ENCODE measurements at places on chromosomes 12 and 14.

DNA sequence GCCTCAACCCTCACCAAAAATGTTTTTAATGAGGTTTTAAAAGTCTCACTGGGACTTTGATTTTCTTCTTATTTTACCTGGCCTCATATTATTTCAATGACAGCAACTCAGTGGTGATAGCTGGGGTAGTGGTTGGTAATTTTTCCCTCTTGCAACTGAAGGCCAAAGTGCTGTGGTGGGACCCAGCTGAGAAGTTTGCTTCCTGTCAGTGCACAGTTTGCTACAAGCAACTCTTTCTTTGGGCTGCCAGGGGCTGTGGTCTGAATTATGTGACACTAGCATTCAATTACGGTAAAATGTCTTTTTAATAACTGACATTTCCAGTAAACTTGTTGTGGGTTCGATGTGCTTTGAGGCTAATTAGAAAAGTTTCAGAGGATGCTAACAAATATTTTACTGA, 65.3 kb downstream of the IFNG start:
- DNase-seq = no peak

DNA sequence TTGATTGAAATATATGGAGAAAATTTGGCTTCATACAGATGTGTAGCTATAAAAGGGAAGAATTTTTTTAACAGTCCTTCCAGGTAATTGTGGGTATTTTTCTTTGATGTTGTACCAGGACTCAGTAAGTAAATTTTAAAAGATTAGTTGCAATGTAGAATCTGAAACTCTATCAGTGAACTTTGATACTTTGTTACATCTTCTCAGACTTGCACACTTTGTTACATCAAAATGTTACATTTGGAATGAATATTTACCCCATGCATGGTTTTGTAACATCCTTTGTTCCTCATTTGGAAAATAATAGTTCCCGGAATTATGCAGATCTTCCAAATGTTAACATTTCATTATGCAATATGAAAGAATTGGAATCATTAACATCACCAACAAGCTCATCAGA, 13.8 kb downstream of the MTHFD1 start:
- DNase-seq = no peak

DNA sequence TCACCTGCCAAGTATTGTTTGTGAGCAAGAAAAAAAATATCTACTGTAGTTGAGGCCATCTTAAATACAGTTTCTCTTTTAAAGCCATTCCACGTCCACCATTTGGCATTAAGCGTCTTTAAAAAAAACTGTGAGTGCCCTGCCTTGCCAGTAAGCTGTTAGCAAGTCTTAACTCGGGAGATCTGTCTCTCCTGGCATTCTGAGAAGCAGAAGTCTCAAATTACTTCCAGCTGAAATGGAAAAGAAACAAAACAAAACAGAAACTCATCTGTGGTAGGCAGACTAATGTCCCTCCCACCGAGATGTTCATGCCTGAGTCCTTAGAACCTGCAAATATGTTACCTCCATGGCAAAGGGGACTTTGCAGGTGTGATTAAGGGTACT, 126.2 kb downstream of the CRADD start:
- no peak for DNase-seq

- peak; percentile 53 for DNase-seq
Observed at GRCh38 chr12:7162691-7163114, 26.8 kb upstream of the PEX5 start.

GRCh38 chr12:1811281-1811947, 9.0 kb upstream of the LRTM2 start:
- DNase-seq = peak; percentile 72

DNA sequence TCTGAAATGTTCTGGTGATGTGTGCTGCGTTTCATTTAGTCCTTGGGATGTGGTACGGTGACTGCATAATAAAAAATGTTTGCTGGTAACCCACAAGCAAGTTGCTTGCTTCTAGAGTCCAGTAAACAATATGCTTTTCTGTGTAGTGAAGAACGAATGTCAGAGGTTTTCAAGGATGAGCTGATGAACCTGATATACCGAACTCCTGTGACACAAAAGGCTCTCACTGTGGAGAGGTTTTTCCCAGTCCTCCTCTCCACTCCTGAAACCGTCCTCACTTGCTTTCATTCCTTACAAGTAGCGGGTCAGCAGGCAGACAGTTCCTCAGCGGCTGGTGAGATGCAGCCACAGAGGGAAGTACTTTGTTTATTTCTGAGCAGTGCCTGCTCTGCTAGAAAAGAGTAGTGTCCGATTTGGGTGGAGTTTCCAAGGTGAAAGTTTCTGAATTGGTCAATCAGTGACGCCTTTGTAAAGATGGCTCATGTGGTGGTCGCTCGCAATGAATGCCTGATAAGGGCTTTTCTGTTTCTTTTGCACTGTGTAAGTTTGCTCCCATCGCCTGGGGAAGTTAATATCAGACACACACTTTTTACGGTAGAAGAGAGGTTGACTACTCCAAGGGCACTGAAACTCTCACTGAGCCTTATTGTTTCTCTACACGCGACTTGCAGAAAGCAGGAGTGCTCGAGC, 3.0 kb downstream of the ETV6 start:
- DNase-seq = peak; percentile 21

DNA sequence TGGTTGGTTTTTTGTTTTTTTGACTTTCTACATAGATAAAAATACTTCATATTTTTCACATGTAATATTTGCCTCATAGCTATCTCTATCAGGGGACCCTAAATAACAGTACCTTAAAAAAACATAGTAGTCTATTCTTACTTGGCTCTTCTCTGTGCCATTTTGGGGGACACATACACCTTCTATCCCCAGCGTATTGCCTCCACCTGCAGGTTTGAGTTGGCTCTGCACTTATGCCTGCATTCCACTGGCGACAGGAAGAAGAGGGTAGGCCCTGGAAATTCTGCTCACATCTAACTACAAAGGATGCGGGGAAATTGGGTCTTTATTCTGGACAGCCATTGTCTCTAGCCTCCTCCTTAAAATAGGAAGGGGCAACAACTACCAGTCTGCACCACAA, 13.8 kb upstream of the IFI27L2 start:
- no peak for DNase-seq

- DNase-seq = peak; percentile 68
Observed at GRCh38 chr12:6450869-6451347, 934 bp upstream of the TAPBPL start.

DNA sequence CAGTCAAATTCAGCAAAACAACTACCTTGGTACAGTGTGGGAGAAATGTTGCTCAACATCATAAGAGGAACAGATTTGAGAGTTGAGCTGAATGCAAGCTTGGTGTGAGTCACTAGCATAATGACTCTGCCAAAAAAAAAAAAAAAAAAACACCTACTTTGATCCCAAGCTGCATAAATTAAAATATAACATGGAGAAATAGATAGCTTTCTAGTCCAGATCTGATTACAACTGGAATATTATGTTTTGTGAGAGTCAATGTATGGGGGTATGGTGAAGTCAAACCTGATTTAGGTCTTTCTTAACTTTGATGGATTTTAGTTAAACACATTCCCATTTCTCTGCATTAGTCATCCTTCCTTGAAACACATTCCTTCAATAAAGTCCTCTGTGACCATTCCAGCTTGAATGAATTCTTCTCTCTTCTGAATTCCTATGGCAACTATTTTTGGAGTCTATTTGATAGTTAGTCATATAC, 188.1 kb downstream of the SLC5A8 start:
- no peak for DNase-seq

DNA sequence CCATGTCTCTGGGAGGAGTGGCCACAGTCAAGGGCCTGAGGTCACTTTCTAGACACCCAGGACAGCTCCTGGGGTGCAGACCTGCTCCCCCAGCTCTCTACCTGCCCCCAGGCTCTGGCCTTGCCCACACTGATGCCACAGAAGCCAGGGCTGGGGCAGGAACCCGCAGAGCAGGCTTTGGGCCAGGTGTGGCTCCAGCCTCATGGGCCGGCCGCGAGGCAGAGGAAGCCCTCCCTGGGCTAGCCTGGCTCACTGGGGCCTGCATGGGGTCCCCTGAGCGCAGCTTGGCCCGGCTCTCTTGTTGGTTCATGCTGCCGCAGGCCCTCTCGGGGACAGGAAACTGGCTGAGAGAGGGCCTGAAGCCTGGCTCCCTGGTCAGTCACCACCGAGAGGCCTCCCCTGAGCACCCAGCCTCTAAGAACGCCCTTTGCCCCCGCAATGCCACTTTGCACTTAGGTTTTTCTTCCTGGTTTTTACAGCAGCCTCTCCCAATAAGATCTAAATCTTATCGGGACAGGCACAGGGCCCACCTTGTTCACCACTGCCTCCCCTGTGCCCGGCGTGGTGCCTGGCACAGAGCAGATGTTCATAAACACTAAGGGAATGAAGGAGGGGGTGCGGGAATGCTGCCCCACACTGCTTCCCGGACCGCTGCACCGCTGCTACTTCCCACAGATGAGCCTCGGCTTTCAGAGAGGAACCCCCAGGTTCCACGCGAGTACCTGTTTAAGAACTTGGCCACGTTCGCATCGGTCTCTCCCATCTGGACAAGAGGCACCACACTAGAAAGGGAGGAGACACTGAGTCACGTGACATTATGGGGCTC, 14.7 kb downstream of the MMAB start:
- DNase-seq = no peak

DNA sequence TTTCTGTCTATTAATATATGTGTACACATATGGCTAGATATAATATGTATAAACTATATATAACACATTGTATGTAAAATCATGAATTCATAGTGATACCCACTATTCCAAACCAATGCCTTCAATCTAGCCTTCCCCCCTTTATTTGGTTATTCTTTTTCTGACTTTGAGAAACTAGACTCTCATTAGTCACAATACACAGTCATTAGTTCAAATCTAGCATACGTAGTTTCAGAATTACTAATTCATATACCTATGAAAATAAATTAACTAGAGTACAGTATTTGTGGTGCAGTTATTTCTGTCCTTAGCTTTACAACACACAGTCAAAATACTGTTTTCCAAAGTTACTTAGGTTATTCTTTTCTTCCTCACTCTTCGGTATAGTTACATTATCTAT, 268.2 kb downstream of the DPF3 start:
- no peak for DNase-seq

GRCh38 chr12:62192903-62193250, 67.3 kb upstream of the USP15 start:
- no peak for DNase-seq

- DNase-seq = no peak
Observed at GRCh38 chr14:79186523-79186922, 1016.4 kb downstream of the NRXN3 start.

DNA sequence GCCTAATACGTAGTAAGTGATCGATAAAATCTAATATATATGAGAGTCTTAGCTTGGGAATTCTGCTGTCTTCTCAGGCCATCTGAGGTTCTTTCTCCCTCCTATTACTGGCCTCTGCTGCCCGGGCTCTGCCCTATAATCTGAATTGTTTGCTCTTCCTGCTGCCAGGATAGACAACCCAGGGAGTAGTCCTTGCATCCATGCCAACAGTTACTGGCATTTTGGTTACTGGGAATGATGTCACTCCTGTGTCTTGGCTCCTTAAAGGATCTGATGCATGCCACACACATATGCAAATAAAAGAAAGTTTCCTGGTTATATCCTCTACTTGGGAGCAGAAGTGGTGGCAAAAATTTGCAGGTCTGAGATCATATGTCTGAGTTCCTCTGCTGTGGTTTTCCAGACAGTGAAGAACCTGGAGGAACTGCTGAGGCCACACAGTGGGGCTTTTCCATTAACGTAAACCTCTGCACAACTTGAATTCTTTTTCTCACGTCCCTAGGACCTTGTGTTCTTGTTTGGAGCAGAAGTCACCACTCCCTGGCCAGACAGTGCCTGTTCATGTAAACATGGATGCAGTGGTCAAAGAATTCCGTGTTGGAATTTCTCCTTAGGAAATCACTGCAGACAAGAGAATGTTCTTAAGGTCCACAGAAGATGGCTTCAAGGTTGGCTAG, 320.6 kb upstream of the TBX3 start:
- no peak for DNase-seq

DNA sequence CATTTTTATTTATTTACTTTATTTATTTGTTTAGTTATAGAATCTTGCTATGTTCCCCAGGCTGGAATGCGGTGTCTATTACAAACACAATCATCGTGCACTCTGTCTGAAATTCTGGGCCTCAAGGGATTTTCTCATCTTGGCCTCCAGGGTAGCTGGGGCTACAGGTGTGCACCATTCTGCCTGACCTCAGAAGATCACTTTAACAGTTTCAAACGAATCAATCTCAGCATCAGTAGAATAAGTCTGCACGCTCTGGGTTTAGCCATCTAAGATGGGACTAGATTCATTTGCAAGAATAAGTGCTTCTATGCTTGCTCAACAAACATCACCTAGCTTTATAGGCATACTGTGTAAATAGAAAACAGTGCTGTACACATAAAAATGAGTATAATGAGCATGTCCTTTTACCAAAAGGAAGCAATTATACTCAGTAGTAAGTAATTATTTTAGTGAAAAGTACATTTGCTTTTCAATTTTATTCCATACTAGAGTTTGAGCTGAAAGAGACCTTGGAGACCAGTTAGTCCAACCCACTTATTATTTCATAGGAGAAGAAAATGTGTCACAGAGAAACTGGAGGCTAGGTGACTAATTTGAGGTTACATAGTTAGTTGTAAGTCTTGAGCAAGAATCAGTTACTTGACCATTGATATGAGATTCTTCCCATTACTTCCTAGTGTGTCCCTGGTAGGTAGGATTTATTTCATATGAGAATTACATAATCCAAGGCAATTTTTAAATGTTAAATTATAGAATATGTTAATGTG, 456.5 kb upstream of the LMO3 start:
- DNase-seq = no peak

DNA sequence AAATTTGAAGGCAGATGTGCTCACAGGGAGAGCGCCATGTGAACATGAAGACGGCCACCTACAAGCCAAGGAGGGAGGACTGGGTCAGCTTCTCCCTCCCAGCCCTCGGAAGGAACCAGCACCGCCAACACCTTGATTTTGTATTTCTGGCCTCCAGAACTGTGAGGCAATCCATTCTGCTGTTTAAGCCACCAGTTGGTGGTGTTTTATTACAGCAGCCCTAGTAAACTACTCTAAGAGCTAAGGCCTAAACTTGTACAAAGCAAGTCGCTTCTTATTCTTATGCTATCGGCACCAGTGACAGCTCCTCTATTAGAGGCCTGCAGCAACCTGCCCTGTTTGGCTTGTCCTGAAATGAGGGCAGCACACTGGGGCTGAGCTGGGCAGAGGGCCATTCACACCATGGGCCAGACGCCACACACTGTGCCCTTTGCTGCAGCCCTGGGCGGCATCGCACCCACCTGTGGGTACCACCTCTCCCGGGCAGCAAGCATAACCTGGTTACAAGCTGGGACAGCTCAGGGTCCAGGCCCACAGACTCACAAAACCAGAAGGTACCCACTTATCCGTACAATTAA, 62.7 kb downstream of the NOS1 start:
- no peak for DNase-seq
